ENCODE measurements at places on chromosomes 1 and 21.

DNA sequence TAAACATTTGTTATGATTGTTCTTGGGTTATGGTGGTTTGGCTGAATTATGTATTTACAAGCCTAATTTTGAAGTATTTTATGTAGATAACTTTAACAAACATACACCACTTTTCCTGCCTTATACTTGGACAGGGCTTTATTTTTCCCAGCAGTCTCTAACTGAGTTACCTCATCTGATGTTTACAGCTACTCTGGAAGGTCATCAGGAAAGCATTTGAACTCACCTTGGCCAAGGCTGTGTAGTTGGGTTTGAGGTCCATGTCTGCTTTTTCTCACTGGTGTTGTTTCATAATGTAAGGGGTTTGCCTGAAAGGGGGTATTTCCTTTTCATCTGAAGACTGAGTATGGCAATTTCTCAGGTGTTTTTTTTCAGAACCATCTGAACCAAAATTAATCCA is 193.5 kb downstream of the RWDD3 start:
- no peak for DNase-seq

DNA sequence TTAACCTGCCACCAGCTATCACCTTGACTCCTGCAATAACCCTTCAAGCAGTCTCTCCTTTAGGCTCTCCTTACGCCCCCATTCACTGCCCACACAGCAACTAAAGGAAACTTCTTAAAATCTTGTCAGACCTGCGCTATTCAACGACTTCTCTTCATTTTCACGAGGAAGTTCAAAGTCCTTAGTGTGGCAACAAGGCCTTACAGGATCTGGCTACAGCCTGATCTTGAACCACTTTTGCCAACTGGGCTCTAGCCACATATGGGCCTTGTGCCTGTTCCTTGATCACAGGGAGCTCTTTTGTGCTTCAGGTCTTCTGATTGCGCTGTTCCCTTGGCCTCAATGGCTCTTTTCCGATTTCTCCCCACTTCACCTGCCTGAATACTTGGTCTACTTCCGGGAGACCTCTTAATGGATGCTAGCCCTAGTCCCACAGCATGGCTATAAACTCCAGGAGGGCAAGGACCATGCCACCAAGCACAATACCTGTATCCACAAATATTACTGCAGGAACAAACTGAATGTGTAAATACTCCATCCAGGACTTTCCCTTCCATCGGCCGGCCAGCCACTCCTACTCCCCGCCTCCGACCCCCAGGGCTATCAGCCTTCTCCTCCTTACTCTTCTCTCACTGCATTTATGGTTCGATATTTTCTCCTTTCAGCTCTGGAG is 2.3 kb upstream of the CTNNBIP1 start:
- no peak for DNase-seq

DNA sequence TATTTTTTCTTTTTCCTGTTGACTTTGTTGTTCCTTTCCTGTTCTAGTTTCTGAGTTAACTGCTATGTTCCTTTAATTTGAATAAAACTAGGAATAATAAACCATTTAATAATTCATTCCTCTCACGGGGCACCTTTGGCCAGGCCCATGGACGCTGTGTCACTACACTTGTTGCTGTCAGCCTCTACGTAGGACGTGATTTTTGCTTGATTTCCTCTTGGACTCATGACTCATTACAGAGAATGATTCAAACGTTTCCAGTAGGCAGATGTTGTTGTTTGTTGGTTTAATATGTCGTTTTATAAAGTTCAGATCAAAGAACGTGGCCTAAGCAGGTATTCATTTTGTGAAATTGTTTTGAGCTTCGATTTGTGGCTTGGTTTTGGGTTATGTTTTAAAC is 9.1 kb upstream of the SLC19A1 start:
- no peak for DNase-seq

DNA sequence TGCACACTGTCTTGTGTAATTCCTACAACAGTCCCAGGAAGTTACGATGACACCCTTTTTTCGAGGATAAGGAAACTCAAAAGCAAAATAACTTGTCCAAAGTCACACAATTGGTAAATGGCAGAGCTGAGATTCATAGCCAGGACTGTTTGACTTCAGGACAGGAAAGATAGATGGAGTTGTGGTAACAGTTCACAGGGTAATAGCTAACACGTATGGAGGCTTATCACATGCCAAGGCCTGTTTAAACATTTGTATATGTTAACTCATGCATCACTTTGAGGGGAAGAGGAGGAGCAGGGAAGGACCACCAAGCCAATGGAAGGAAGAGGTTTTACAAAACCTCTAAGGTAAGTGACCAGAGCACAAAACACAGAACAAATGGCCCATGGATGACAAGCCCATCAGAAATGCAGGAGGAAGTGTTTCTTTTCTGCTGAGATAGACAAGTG is 2.8 kb downstream of the DHCR24 start:
- DNase-seq: no peak

DNA sequence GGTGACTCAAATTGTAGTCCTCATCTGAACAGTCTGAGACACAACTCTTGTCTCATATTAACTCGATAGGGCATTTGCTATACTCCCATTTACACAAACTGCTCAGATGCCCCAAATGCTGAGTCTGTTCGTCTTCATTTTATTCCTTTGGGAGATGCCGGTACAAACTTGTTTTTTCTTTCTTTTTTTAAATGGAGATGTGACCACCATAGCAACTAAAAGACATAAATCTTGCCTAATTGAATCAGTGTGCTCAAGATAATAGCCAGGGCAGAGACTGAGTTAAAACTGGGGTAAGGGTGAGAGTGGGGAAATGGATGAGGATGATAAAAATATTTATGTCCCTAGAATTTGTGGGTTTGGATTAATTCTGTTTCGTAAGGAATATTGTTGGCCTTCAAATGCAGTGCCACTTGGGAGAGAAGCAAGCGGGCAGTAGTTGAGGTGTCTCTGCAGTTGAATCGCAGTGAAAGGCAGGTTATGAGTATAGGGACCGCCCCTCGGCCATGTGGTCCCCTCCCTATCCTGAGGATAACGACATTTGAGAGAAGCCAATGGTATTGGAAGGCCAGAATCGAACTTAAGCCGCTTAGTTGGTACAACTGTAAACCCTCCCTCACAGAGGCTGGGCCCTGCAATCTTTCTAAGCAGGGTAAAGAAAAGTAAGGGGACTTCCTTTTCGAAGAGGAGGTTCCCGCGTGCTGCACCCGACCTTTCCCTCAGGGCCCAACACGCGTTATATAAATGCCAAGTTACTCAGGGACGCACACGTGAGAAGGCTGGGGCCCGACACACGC is 859 bp upstream of the LRRC8B start:
- DNase-seq: no peak

DNA sequence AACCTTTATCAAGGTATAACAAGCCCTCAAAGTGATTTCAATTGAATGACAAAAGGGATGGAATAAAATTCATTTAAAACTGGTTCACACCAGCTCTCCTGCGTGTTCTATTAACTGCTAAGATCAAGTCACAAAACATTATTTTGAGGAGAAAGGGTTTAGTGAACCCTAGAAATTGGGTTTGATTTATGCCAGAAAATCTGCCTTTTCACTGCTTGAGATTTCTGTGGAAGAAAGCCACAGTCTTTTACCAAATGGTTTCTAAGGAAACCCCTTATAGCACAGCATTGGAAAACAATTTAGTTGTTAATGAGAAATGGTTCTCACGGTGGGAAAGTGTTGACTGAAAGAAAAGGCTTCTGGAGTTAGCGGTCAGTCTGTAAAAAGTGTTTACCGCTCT is 43.6 kb upstream of the DPH5 start:
- DNase-seq: no peak

- DNase-seq: no peak
Observed at GRCh38 chr1:94892604-94893254, 34.2 kb downstream of the CNN3 start.

DNA sequence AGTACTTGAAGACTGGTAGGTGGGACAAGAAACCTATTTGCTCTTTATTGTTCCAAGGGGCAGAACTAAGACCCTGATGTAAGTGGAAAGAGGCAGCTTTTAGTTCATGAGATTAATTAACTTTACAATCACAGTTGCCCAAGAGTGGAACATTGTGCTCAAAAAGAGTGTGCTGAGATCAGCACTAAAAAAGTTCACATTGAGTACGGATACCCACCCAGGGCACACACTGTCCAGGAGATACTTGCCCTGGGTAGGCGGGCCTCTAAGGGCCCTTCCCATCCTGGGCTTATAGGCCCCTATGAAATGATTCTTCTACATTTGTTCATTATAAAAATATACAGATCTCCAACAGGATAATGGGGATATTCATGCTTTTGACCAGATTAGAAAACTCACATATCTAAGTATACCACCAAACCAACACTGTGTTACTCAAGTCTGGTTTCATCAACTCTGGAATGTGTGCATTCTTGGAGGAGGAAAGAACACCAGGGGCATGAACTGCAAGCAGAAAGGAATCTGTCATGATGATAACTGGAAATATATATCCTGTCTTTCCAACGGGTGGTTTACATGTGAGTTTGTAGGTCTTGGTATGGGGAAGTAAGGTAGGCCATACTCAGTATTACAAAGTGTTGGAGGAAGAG is 626.2 kb downstream of the SMYD3 start:
- DNase-seq: no peak

DNA sequence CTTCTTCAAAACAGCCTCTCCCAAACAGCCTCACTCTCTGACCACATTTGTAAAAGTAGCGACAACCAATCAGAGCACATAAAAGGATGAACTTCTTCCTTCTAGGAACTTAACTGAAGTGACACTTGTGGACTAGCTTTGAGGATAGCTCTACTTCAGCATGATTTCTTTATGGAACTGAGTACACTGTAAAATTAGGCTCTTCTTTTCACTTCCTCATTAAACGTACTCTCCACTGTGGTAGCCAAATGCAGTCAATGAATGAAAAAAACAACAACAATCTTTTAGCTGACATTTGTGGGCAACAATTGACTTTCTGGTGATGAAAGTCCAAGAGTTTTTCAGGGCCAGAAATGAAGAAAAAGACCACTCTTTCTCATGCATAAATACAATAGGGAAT is 9.6 kb downstream of the LRRC53 start:
- no peak for DNase-seq

DNA sequence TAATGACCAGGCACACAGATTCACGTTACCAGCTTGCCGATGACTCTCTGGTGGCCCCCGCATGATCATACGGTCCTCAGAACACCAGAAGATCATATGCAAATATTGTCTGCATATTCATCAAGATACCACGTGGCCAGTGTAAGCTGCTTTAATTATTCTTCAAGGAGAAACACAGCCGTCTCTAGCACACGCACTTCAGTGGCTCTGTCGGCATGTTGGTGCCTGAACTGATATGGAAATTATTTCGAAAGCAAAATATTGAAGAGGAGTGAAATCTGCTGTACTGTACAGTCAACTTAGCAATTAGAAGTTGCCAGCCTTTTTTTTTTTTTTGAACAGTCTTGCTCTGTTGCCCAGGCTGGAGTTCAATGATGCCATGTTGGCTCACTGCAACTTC is 5.9 kb upstream of the KIF26B start:
- no peak for DNase-seq

GRCh38 chr1:220300442-220301121 is 28.3 kb upstream of the RAB3GAP2 start:
- peak; percentile 38 for DNase-seq

- DNase-seq: no peak
Observed at GRCh38 chr1:234726359-234726943, 116.5 kb upstream of the IRF2BP2 start.

DNA sequence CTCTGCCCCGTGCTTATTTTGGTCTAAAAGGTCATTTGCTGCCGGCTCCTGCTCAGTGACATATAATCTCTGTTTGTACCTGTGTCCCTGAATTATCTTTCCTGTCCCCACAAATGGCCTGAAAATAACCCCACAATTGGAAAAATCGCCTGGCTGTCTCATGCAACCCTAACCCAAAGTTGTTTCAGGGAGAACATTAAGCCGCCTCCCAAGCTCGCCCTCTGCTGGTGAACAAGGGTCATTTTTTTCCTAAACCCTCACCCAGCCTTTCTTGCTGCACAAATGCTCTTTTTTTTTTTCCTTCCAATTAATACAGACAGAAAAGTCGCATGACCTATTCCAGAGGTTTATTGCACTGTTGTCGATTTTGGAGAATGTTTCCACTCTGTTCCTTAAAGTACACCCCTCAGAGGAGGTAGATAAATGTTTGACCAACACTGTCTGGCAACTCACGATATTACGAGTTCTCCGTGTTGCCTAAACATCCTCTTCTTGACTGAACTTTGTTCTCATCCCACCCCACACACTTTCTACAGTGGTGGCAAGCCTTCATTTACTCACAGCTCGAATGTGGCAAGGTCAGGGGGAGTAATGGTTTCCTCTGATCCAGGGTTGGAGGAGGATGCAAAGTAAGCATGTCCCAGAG is 148.7 kb downstream of the ZZZ3 start:
- DNase-seq: no peak

DNA sequence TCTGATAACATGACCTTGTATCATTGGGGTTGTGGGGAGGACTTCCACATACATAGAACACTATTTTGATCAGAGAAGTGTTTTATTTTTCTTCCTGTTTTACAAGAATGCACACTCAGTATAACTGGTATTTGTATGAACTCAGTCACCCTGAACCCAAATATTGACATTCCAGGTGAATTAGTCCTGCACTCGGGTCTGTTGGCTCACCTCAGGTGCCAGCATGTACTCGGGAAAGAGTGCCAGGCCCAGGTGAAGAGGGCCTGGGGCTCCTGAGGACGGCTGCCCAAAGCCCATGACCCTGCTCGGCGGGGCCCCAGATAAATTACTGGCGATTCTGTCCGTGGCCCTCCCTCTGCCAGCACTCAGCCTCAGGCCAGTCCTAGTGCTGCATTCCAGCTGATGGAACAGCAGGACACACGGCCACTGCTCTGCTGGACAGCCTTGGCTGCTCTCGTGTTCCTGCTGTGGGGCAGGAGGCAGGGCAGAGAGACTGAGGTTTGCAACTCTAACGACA is 75.4 kb upstream of the TMPRSS2 start:
- no peak for DNase-seq

DNA sequence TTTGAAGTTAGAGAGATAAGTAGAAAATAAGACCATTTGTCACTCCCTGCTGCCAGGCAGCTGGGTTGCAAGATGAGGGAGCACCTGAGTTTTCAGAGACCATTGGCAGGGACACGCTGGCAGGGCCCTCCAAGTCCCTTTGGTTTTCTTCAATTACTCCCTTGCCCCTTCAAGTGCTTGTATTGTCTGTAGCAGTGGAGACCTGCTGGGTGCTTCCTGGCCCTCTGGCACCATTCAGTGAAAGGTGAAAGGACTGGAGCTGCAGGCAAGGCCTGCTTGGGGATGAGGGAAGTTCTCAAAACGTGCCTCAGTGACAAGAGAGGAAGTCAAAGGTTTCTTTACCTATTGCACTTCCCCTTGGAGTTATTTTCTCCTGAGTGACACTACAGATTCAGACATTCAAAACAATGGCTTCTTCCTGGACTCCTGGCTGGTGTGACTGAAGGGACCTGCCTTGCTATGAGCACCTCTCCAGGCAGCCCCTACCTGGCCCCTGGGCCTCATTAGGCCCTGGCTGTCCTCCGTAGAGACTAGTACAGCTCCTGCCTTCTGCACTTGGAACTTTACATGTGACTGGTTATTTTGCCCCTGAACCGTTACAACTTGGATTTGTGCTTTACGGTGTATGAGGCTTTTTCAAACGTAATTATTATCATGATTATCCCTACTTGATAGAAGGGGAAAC is 100.1 kb downstream of the C1orf21 start:
- no peak for DNase-seq

GRCh38 chr21:45713613-45714012 is 70.1 kb downstream of the PCBP3 start:
- no peak for DNase-seq

All from GOT3 (cell line).